ENCODE measurements at places on chromosomes 7 and 10.

GRCh38 chr10:33703501-33704213, 369.2 kb upstream of the NRP1 start:
- peak; percentile 51 for DNase-seq

DNA sequence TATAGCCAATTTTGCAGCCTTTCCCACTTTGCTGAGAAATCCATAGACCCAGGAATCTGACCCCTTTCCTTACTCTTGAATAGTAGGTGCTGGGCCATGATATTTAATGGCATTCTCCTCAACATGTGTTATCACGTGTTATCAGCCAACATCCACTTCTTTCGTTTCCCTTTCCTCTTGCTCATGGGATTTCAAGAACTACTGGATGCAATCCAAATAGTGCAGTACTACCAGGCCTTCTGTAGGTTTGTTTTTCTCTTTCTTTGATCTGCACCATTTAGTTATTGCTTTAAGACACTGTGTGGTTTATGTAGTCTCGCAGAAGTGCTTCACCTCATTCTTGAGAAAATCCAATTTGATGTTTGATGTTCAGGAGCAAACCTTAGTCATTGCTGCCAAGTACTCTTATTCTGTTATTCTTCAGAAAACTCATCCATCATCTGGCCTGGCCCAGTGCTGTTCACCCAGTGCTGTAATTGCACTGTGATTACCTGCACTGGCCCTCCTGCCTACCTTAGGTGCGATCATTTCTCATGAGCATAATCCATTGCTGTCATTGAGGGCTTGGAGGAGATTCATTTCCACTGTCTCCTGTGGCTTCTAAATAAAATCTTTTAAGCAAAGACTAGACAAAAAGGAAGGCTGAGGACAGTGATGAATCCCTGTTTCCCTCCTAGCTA, 315.3 kb downstream of the BMPER start:
- no peak for DNase-seq

GRCh38 chr10:94489107-94489506, 56.5 kb upstream of the HELLS start:
- DNase-seq, result no peak

DNA sequence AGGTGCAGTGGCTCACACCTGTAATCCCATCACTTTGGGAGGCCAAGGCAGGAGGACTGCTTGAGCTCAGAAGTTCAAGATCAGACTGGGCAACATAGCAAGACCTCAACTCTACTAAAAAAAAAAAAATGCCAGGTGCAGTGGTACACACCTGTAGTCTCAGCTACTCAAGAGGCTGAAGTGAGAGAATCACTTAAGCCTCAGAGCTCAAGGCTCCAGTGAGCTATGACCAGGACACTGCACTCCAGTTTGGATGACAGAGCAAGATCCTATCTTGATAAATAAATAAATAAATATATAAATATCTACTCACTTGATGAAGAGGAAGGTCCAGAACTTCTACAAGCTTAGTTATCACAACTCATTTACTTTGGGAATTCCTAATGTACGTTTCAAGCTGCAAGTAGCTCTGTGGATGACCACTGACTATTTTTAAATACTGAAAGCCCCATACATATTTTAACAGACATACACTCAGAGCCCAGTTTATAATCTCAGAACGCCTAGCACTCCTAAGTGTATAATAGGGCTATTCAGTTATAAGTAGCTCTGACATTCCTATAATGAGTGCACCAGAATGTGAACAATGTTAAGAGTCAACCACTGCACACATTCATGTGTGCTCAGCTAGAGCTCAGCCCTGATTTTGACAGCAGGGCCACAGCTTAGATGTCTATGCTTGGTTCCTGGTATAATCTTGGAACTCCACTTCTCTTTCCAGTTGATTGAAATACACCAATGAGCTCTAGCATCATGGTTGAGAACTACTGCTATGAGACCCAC, 119.1 kb downstream of the CUBN start:
- DNase-seq, result no peak

- DNase-seq, result no peak
These were observed 219.4 kb downstream of the ABCA13 start for GRCh38 chr7:48390388-48391327.

- DNase-seq, result no peak
These were observed 42.9 kb downstream of the HK1 start for GRCh38 chr10:69321039-69321715.

DNA sequence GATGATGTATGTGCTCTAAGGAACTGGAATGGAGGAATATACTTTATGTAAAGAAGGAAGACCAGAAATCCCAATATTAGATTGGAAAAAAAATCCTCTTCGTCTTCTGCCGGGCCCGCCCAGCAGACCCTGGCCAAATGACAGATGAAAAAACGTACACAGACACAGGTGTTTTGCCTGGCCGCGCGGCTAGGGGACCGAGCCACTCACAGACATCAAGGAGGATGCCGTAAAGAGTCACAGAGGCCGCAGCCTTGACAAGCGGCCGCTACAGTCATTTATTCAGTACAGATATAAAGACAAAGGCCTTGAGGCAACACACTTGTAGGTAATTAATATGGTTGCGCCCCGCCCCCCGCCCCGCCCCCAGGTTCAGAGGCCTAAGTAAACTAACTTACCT, 594.1 kb downstream of the GRM8 start:
- DNase-seq, result no peak

DNA sequence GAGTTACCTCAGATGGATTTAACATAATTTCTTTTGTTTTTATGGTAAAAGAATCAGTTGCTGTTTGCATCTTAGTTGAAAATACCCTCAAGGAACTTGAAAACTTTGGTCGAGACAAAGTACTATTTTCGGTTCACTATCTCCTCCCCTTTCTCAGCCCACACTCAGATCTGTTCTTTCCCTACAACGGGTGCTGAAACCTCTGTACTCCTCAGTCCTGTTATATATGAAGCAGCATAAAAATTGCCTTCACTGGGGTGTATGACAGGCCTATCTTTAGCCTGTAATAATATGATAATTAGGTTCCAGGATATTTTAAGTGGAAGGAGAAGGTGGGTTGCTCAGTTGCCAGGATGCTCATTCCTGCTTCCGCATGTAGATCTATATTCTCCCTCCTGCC, 105.2 kb upstream of the NOBOX start:
- DNase-seq, result no peak

GRCh38 chr10:117363028-117363427, 12.2 kb downstream of the PDZD8 start:
- no peak for DNase-seq

- DNase-seq, result no peak
These were observed 43.7 kb downstream of the CPVL start for GRCh38 chr7:29102558-29103151.

GRCh38 chr10:34664706-34665105, 150.4 kb downstream of the PARD3 start:
- no peak for DNase-seq

GRCh38 chr10:21870849-21871248, 132.7 kb downstream of the DNAJC1 start:
- no peak for DNase-seq

- no peak for DNase-seq
These were observed 252.2 kb downstream of the GALNT17 start for GRCh38 chr7:71384094-71384493.

- DNase-seq, result no peak
These were observed 287.1 kb upstream of the CELF2 start for GRCh38 chr10:10730471-10731043.

GRCh38 chr7:80764132-80764531, 125.7 kb downstream of the CD36 start:
- DNase-seq, result no peak

GRCh38 chr10:51459476-51459875, 239.9 kb downstream of the CSTF2T start:
- no peak for DNase-seq

DNA sequence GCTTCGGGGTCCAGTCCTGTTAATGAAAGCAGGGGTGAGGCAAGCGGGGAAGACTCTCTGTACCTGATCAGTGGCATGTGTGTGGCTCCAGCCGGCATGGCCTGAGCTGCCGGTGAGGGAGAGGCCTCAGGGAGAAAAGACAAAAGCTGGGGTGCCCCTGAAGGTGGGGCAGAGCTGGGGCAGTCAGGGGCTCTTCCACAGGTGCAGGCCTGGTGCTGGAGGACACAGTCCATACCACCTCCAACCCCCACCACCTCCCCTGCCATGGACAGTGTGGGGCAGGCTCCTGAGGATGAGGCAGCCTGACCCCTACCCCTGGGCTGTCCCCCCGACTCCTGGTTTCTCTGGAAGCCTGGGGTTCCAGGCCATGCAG, 129.5 kb downstream of the LHPP start:
- DNase-seq, result no peak

GRCh38 chr10:628386-629045, 61.0 kb downstream of the DIP2C start:
- no peak for DNase-seq

DNA sequence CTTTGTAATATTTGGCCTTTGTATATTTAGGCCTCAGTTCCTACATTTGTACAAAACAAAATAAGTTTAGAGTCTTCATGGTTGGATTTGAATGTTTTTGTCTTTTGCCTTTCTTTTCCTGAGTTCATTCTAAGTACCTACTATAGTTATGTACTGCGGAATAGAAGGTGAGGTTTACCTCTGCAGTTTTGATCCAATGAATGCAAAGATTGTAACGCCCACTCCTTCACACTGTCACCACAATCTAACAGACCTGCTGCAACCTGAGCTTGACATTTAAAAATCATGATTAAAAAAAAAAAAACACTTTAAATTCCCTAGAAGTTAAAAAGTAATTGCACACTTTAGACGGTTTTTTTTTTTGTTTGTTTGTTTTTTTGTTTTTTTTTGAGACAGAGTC, 145.0 kb downstream of the CALCR start:
- no peak for DNase-seq

GRCh38 chr10:22464966-22465629, 119.8 kb downstream of the SPAG6 start:
- no peak for DNase-seq

- no peak for DNase-seq
These were observed at the start of gene GRM8 for GRCh38 chr7:127252778-127253280. Gene GRM8 (minus strand): TSS chr7:127252941.

DNA sequence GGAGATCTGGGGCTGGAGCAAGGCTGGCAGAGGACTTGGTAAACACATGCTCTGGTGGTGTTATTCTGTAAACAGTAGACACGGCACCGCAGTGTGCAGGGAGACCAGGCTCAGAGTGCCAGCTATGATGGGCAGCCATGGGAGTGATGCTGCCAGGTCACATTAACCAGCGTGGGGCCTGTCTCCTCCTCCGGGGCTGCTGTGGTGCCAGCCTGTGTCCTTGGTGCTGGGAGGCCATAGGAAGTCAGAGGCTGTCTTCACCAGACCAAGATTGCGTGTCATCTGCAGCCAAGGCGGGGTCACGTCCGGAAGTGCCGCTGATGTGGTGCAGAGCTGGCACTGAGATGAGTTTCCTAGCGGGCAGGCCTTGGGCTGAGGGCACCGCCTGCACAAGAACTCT, 236.0 kb downstream of the GLRX3 start:
- no peak for DNase-seq

GRCh38 chr7:5265320-5266190, 17.2 kb upstream of the SLC29A4 start:
- no peak for DNase-seq

DNA sequence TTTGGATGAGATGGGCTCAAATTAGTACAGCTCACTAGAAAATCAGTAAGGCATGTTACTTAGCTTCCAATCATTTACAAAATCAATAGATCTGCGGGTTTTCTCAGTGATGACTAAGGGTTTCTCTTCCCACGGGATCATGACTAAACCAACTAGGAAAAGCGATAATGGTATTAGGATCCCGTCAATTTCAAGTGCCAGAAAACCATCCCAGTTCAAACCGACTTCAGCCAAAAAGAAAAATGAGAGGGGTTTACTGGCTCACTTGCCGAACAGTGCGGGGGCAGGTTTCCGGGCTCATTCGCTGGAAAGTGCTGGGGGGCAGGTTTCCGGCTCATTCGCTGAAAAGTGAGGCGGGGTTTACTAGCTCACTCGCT, 62.1 kb upstream of the LYZL2 start:
- DNase-seq, result peak; percentile 75

GRCh38 chr7:127392182-127392565, 334 bp downstream of the ZNF800 start:
- DNase-seq, result no peak

All from GM04503 (cell line).